CD4-positive, alpha-beta T cell treated with Interleukin-12 subunit alpha and Interleukin-12 subunit beta, for 1 hour (primary cell): ENCODE measurements at places on chromosomes 12 and 14.

DNA sequence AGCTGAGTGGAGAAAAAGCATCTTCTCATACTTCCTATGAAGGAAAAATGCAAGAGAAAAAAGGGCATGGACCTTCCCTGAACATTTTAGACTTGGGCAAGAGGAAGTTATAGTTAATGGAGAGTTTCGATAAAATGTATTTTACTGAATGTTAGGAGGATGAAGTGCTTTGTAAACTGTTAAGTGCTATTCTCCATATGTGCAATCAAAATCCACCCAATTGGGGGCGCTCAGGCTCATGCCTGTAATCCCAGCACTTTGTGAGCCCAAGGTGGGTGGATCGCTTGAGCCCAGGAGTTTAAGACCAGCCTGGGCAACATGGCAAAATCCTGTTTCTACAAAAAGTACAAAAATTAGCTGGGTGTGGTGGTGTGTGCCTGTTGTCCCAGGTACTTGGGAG is 1.9 kb upstream of the CNPY2 start:
- no peak for DNase-seq

DNA sequence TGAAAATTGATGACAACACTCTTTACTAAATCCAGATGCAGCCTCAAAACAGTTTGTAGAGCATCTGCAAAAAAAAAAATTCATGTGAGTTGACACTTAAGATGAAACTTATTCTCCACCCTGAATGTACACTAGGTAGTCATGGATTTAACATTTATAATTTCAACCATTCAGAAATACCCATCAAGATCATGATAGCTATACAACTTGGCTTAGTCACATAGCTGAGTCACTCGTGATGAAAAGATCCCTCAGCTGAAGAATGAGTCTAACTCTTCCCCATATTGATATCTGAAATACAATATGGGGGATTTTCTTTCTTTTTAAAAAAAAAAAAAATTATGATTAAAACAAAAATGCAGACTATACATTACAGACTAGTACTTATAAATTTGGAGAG is 104.8 kb upstream of the PLEKHG7 start:
- DNase-seq: no peak

DNA sequence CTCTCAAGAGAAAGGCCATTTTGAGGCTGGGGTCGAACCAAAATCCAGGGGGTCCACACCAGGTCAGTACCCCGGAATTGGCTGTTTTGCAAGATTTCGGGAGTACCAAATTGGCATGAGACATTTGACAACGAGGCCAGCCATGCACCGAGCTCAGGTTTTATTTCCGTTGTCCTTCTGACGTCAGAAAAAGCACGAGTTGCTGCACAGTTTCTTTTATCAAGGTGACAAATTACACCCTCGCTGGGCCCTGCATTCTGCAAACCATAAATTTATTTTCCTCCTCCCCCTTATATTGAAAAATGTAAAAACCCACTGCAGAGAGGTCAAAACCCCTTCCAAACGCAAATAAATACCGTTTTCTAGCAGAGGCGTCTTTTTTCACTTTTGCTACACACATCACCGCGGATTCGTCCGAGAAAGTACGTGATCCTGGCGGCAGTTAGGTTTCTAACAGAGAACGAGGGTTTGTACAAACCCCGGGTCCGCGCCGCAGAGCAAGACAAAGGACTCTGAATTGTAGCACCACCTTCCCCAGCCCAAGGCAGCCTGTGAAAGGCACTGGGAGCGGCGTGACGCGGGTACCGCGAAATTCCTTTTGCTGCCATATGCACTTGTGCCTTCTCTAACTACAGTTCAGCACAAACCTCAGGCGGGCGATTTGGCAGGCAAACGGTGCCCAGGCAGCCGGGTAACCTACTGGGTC is 1.8 kb downstream of the SLC38A1 start:
- DNase-seq: peak; percentile 78

- DNase-seq: no peak
These were observed 468.1 kb downstream of the NPAS3 start for GRCh38 chr14:33406766-33407165.

DNA sequence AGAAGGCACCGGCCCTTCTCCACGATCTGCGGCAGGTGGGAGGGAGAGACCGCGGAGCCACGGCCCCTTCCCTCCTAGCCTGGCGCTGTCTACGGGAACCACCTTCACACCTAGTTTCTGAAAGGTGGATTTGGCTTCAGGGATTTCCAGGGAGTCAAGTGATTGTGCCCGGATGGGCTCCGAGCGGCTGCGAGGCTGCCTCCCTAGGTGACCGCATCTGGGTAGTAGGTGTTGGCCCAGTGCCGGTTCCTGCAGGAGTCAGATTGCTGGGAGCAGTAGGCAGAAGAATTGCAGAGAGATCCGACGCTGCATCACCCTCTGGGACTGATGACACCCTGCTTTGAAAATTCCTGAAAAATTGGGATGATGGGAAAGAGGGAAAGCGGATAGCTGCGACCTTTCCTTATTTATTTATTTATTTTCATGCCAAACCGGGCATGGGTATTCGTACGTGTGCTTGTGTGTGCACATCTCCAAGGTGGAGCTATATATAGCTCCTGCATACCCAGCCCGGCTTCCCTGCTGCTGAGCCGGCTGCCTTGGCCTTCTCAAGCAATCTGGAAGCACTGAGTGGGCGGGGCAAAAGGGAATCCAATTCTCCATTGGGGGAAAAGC is 1.1 kb downstream of the CNTN1 start:
- no peak for DNase-seq

GRCh38 chr12:78398750-78399149 is 465.8 kb upstream of the SYT1 start:
- no peak for DNase-seq
